AG08395 (cell line): ENCODE measurements at places on chromosomes 3 and 15.

GRCh38 chr3:16849229-16849628 is 35.5 kb upstream of the PLCL2 start:
- DNase-seq: no peak

- no peak for DNase-seq
These were observed 88.5 kb downstream of the CSNK1G1 start for GRCh38 chr15:64267331-64267973.

DNA sequence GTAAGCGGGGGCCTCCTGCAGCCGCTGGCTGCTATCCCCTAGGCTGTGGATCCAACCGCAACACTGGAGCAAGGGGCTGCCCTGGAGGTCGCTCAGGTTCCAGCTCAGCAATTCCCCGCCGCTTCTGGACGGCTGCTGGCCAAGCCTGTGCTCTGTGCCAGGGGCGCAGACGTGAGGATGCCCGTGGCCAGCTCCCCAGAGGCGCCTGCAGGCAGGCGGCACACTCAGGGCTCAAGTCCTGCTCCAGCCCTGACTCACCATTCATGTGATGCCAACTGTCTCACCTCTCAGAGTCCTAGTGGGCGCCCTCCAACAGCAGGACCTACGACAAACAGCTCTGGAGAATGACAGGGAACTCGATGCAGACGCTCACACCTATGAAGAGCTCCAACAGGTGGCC is 31.6 kb downstream of the KLHL25 start:
- DNase-seq: no peak

GRCh38 chr15:59834528-59834927 is 145.4 kb upstream of the BNIP2 start:
- DNase-seq: no peak

DNA sequence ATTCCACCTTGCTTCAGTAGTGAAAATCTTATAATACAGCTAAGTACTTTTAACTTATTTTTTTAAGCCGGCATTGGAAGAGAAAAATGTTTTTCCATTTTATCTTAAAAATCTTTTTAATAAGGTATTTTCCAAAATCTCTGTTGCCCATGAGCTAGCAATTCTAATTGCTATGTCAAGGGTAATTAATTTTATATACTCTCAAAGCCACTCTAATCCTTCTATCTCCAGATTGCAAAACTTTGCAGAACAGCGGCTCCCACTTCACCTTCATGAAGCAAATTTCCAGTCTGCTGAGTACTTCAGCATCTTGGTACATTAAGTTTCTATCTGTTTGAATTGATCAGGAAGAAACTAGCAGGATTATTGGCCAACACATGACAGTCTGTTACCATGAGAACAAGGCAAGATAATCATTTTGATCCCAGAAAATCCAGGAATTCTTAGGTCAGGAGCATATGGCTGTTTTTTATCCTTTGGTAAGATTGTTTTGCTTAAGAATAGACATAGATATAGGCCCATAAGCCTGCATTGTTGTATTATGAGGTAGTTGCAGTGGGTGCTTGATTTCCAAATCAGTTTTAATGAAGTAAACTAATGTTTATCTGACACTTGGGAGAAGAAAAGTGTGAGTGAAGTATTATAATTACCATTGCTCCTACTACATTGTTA is 6.0 kb downstream of the TIPARP start:
- DNase-seq: no peak

DNA sequence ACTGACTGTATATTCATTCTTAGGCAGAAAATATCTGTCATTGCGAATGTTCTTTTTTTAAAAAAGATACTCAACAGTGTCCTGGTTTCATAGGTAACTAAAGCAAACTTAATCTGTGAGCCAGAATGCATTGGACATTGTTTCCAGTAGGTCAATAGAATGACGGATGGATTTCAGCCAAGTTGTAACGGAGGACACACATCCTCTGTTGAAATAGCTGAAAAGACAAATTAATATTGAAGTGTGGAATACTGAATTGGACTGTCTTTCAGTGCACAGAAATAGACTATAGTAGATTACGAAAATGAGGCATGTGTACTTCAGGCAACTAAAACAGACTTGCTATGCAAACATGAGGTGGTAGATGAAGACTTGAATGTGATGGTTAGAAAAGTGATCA is 461.6 kb downstream of the WDR72 start:
- no peak for DNase-seq

- no peak for DNase-seq
These were observed 5.1 kb upstream of the SRP14 start for GRCh38 chr15:40043927-40044716.

DNA sequence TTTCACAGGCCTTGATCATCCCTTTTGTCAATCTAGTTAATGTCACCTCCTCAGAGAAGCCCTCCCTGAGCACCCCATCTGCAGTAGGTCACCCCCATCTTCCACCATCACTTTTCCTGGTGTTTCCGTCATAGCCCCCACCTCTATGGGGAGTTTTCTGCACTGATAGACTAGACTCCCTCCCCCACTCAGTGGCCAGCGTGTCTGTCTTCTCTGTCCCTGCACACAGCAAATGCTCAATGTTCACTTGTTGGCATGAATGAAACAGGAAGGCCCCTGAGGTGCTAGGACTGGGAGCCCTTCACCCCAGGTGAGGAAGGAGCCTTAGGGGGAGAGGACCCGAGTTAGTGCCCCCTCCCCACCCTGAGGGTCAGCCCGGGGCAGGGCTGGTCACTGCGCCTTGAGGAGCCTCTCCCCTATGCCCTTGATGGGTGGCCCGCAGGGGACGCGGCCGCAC is 15.8 kb upstream of the FANCD2 start:
- DNase-seq: no peak

- no peak for DNase-seq
These were observed 23.1 kb upstream of the FRMD4B start for GRCh38 chr3:69409011-69409410.

DNA sequence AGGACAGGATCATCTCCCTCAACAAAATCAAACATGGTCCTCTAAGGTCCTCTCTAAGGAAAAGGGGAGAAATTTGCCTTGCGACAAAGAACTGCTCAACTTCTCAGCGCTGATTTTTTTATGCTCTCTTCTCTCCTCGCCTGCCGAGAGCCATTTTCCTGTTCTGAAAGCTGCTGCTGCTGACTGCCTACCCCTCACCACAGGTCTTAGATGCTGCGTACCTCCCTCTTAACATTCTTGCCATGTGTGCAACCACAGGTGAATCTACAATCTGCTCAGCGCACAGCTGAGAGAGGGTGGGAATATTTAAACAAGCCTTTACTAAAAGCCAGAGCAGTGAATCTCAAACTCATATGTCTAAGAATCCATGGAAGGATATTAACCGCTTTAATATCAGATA is 210.7 kb downstream of the SSR3 start:
- no peak for DNase-seq

- DNase-seq: no peak
These were observed 60.1 kb downstream of the FNDC3B start for GRCh38 chr3:172099495-172099808.

GRCh38 chr3:30511524-30512251 is 94.7 kb upstream of the TGFBR2 start:
- peak; percentile 81 for DNase-seq

GRCh38 chr3:146464783-146465182 is 4.6 kb downstream of the PLSCR2 start:
- DNase-seq: no peak

- no peak for DNase-seq
These were observed 15.7 kb downstream of the STARD5 start for GRCh38 chr15:81308260-81308659.

DNA sequence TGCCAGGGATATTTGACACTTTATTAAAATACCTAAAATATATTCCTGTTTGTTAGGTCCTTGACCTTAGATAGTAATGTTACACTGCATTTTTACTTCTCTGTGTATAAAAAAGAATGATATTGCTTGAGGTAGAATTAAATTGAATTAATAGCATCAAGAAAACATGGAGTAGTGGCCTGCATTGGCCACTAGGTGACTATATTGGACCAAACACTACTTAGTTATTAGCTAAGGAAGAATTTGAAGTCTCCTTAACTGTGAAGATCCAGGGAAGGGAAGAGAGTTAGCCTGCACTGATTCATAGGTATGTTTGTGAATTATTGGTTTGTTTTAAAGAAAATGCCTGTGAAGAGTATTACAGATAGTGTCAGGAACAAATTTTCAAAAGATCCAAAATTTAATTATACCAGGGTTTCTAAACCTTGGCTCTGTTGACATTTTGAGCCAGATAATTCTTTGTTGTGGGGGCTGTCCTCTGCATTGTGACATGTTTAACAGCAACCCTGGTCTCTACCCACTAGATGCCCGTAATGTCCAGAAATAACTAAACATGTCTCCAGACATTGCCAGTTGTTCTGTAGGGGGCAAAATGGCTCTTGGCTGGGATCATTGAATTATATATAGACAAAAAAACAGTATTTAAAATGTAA is 103.6 kb upstream of the THSD4 start:
- DNase-seq: peak; percentile 66

DNA sequence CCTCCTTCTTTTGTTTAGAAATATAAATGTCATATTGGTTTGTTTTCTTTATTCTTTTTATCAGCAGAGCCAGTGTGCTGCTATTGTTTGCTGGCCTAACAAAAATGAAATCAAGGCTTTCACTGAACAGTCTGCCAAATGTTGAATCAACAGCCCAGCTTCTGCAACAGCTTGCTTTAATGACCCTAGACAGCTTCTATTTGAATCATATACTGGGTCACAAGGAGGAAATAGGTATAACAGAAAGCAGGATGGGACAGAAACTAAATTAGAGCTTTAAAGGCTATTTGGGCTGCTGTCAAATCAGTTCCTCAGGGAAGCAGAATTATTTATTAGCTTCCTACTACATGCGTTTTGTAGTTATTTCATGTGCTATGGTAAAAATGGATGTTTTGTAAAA is 12.1 kb upstream of the DNAJC13 start:
- DNase-seq: no peak

DNA sequence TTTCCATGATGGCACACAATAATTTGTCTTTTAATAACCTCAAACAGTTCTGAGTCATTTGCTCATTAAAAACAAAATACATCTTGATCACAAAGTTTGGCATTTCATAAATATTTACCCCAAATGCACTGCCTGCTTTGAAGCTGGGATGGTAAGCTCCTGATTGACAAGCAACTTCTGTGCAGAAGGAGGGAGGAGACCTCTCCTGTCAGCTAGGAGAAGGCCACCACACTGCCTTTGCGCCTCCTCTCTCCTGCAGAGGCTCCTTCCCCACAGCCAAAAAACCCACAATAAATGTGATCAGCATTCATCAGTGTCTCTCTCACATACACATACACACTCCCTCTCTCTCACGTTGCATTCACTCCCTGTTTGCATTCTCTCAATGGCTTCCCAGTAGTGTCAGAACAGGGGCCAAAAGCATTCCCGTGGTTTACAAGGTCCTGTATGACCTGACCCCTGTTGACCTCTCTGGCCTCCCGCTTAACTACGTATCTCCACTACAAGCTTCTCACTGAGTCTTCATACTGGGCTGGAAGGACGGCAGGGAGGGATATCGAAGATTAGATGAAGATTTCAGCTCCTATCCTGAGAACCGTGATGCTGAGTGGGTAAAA is 216.4 kb downstream of the FOXP1 start:
- no peak for DNase-seq

DNA sequence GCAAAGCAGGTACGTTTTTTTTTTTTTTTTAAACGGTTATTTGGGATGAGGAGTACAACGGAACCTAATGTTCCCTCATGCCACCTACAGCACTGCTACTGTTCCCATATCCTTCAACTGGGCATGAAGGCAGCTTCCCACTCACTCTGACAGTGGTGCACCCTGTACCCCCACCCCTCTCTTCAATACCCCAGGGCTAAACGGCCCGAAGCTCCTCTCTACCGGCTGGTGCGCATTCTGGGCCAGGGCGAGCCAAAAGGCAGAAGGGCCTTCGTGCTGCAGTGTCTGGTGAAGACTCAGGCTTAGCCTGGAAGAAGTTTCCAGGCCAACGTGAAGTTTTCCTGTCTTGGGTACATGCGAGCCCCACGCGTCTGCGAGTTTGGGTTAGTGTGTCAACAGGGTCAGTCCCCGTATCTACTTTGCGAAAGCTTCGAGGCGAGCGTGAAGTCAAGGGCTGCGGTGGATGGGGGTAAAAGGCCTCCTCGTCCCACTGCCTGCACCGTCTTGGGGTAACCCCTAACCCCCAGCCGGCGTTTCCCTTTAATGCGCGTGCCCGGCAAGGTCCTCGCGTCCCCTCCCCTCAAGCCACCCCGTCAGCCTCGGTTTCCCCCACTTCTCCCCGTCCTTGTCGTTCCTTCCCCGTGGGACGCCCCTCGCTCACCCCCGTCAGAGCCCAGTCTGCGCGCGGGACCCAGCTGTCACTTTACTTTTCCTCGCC is 765 bp upstream of the UBE2E2 start:
- DNase-seq: peak; percentile 25

DNA sequence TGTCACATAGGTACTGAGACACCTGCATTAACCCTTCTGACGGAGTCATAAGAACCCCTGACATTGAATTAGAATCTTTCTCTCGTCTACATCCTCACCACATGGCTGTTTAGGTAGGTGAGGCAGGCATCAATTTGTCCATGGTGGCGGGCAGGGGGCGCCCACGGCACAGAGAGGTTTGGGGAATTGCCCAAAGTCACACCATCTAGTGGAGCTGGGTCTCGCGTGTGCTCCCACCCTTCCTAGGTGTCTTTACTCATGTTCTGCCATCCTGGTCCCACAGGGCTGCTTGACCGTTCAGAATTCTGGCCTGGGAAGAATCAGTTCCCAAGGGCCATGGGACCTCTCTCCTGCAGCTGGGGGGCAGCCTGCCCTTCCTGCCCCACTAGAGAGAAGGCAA is 14.7 kb upstream of the DLL4 start:
- DNase-seq: no peak

DNA sequence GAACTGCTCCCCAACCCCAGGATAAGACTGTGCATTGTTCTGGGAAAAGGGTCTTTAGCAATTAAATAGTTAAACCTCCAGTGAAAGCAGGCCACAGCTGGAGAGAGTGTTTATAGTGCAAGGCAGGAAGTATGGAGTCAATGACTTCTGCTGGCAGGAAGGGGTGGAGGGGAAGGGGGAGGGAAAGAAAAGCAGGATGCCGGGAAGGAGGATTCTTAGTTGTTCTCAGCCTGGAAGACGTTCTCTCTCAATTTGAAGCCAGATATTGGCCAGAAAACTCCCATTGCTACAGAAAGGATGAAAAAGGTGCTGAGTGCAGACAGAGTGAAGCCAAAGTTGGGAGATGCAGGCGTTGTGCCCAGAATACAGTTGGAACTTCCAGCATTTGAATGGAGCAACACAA is 35.7 kb upstream of the ACTL6A start:
- peak; percentile 68 for DNase-seq

- no peak for DNase-seq
These were observed 130.2 kb upstream of the ATP2B2 start for GRCh38 chr3:10635446-10636076.

DNA sequence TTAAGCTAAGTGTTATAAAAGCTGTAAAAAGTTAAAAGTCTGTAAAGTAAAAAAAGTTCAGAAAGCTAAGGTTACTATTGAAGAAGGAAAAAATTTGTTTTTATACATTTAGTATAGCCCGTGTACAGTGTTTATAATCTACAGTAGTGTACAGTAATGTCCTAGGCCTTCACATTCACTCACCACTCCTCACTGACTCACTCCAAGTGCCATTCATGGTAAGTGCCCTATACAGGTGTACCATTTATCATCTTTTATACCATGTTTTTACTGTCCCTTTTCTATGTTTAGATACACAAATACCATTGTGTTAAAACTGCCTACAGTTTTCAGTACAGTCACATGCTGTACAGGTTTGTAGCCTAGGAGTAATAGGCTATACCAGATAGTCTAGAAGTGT is 8.8 kb downstream of the CCDC71 start:
- DNase-seq: no peak

- no peak for DNase-seq
These were observed 108.9 kb downstream of the MECOM start for GRCh38 chr3:169554611-169555010.

GRCh38 chr3:17070161-17070959 is 185.6 kb downstream of the PLCL2 start:
- peak; percentile 20 for DNase-seq
